SJCRH30 (cell line): ENCODE measurements at places on chromosomes 3 and 15. TPM values are rescaled to one million over a fixed set of nuclear protein-coding genes. Genes with fewer than 3 reads are reported as not detected.

EPHB3 gene
- total RNA-seq, result 16.4 and 16.6 TPM in 2 replicates

- no peak overlapping the region for H3K4me3 ChIP-seq
- no peaks in the 10 kb centered on the region for H3K36me3 ChIP-seq
- H3K4me1 ChIP-seq, result no peaks in the 10 kb centered on the region
- DNase-seq, result no peak
- no peak overlapping the region for H3K27ac ChIP-seq
Observed at GRCh38 chr15:38424101-38424552, 29.8 kb upstream of the FAM98B start.

- H3K27ac ChIP-seq, result no peak overlapping the region
- no peaks in the 10 kb centered on the region; the same call in 1 of the 2 replicates for H3K27me3 ChIP-seq
- DNase-seq, result no peak
- H3K36me3 ChIP-seq, result no peaks in the 10 kb centered on the region
- H3K4me3 ChIP-seq, result no peak overlapping the region
Observed at GRCh38 chr15:69346112-69346511, 47.4 kb downstream of the PAQR5 start.

DNA sequence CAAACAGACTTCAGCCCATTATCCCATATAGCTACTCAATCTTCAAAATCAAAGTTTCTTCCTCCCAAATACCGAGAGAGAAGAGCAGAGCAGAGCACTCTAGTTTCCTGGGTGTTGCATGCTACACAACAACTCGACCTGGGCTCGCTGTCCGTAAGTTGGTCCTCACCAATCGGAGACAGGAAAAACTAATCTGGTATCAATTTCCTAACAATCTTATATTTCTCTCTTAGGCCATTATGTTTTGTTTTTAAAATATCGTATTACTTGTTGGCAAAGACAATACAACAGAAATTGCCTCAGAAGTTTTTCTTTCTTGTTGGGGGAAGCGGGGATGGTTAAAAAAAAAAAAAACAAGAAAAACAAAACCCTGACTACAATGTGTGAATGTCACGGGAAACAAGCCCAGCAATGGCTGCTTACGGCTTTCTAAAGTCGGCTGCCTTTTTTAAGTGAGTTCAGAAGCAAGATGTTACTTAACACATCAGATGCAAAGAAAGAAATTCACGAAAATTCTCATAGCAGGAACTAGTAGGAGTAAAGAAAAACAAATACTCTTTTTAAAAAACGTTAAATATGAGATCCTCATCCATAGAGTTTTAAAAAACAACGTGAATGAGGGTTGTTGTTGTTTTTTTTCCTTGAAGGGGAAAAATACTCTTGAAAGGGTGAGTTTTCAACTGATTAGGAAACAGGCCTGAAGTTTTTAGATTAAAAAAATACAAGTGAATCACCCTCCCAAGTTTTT lies 1.9 kb downstream of the VGLL4 start:
- H3K27ac ChIP-seq, result peak overlapping the region; percentile 89
- peaks cover 13% of the 10 kb centered on the region for H3K4me1 ChIP-seq
- H3K36me3 ChIP-seq, result no peaks in the 10 kb centered on the region
- H3K4me3 ChIP-seq, result peak overlapping the region; percentile 70

CCR2 gene
- total RNA-seq, result not detected in 2 replicates

- H3K4me1 ChIP-seq, result peaks cover 32% of the 10 kb centered on the region
- no peaks in the 10 kb centered on the region for H3K27me3 ChIP-seq
- DNase-seq, result peak; percentile 55
- H3K4me3 ChIP-seq, result no peak overlapping the region
Observed at GRCh38 chr3:115113367-115113766, 33.7 kb downstream of the ZBTB20 start.
